ENCODE measurements at places on chromosomes 11 and 22. TPM values are rescaled to one million over a fixed set of nuclear protein-coding genes. Genes with fewer than 3 reads are reported as not detected.

MRGPRF gene
- total RNA-seq: 0.33 TPM

DNA sequence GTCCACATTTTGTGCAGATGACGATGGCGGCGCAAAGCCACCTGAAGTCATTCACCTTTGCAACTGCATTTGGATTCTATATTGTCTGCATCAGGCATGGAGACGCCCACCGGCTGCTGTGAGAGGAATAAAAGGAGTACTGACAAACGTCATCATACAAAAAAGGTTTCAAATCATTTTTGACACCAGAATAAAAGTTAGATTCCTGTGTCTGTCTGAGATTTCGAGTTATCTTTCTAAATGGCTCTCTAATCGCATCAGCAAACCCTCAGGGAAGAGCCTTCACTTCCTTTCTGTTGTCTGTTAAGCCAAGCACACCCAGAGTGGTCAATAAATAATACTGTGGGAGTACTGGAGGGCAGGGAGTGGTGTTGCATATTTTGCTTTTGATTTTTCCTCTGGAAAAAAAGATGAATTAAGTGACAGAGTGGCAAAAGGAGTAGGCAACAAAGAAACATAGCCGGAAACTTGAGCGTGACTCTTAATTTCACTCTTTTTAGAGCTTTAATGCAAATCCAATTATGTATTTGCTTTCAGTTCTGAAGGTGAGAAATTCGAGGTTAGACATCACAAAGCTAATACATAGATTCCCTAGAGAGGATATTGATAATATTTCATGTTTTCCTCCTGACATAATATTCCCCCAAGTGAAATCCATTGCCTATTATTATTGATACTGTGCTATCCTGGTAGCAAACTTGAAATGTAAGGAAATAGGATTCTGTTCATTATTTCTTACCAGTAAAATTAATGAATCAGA lies 150.8 kb upstream of the MTMR2 start:
- DNase-seq: no peak

TRIM6 gene
- 4.4 TPM for total RNA-seq

GRCh38 chr11:26286472-26287066 lies 45.4 kb upstream of the ANO3 start:
- peak; percentile 1 for DNase-seq

DNA sequence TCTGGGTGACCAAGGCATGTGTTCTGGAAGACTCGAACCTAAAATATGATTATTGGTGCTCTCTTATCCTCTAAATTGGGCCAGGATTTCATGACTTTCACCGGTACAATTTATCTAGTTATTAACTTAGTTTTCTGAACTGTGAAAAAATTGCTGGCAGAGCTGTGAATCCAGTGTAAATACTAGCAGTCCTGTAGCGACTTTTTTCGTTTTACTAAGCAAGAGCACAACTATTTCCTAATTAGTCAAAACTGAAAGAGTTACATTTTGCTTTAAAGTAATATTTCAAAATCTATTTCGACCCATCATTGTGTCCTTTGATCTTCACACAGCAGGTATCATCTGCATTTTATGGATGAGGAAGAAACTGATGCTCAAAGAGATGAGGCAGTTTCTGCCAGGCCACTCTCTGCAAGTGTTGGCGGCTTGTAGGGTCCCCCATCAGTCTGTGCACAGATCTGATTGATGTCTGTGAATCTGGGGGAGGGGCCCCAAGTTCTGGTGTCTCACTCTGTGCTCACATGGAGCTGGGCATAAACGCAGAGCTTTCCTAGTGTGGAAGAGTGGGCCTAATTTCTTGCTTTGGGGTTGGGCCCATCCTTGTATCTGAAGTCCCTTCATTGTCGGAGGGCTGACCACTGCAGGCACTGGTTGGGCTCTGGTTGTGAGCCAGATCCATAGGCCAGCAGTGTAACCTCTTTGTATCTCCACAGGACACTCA lies 1.4 kb upstream of the TRMT2A start:
- DNase-seq: no peak

GRCh38 chr11:127098684-127099083 lies 98.1 kb upstream of the KIRREL3 start:
- DNase-seq: no peak

GRCh38 chr11:65851083-65851579 lies 6.8 kb downstream of the CFL1 start:
- no peak for DNase-seq

DNA sequence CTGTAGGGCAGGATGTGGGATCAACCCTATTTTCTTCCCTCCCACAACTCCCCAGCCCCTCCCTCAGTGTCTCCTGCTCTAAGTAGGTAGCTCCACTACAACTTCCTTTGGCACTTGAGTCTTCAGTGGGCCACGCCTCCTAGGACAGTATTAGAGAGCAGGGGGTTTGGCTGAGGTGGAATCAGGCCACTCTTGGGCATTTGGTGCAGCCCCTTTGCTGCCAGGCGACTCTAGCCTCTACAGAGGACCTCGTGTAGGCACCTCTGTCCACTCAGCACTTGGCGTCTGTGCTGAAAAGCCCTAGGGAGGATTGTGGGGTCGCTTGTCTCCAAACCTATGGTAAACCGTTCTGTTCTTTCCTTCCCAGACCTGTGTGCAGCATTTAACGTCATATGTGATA lies 2.7 kb downstream of the FADD start:
- no peak for DNase-seq

- DNase-seq: no peak
These were observed 33.0 kb upstream of the RIC3 start for GRCh38 chr11:8201644-8202365.

CHRNA10 gene
- total RNA-seq: 2.1 TPM

BIK gene
- total RNA-seq: 2.0 TPM

DNA sequence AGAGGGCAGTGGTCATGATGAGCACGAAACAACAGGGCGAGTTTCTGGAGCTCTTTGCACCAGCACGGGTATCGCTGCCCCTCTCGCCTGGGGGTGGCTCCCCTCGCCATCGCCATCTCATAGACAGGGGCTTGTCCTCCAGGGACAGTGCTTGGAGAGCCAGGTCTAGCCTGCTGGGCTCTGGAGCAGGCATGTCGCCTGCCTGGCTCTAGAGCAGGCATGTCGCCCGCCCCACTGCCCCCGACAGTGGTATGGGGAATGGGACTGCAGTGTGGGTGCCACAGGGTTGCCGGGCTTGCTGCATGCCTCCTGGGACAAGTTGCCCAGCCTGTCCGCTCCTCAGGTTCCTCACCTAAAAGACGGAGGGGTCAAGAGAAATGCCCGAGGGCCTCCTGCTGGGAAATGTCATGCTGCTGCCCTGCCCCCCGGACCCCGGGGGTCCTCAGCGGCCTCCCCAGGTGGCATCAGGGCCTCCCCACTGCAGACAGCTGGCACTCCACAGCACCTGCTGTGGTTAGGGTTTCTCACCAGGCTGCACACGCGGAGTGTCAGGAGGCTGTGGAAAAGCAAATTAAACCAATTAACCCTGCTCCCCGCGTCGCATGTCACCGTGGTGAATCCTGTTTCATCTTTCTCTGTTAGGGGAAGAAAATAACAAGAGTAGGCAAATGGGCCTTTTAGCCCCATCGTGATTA lies 403.0 kb downstream of the TBC1D22A start:
- DNase-seq: no peak

CD3G gene
- not detected for total RNA-seq
